Type B pancreatic cell (in vitro differentiated cells): ENCODE measurements at places on chromosomes 5 and 9.

DNA sequence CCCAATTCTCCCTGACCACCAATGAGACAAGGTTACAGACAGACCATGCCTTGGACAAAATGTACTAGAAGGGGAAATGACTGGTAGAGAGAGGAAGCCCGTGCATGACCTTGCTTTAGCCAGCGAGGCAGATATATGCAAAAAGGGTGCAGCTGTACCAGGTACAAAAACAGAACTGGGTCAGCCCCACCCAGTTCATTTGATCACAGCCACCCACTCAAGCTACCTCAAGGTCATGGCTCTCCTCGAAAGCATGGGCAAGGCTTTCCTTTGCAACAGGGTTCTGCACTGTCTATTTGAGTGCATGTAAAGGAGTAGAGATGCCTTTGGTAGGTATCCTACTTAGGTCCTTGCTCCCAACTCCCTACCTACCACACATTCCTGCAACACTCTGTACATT is 33.3 kb downstream of the TLE1 start:
- H3K4me1 ChIP-seq, result peaks cover 28% of the 10 kb centered on the region
- peaks cover 35% of the 10 kb centered on the region for H3K36me3 ChIP-seq
- peak overlapping the region; percentile 11 for H3K4me3 ChIP-seq
- H3K27ac ChIP-seq, result peak overlapping the region; percentile 24
- H3K27me3 ChIP-seq, result no peaks in the 10 kb centered on the region

GRCh38 chr5:72451741-72452505 is 55.3 kb downstream of the ZNF366 start:
- no peak for DNase-seq
- peaks cover 21% of the 10 kb centered on the region for H3K4me1 ChIP-seq
- H3K27me3 ChIP-seq, result no peaks in the 10 kb centered on the region
- H3K4me3 ChIP-seq, result peak overlapping the region; percentile 39
- no peaks in the 10 kb centered on the region for H3K36me3 ChIP-seq

DNA sequence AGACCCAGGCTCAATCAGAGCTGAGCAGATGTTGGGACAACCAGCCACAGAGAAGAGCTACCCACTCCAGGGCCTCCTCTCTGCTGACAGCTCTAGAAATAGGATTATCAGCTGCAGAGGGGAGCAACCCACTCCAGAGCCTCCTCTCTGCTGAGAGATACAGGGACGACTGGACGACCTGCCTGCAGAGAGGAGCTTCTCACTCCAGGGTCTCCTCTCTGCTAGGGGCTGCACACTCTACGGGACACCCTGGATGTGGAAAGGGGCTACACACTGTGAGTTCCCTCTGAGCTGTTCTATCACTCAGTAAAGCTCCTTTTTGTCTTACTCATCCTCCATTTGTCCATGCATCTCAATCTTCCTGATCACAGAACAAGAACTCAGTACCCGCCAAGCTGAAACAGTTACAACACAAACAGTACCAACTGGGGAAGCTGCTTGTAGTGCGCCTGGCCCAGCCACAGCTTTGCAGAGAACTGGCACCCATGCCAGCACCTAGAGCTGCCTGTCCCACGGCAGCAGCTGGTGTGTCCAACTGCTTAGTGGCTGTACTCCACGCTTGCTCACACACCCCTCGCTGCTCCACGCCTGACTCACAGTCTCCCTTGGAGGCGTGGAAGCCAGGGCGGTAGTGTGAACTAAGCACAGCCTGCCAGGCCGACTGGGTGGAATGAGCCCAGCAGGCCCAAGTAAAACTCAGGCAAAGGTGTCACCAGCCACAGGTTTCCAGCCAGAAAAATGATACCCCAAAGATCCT is 56.8 kb downstream of the PRELID2 start:
- DNase-seq, result no peak
- H3K4me1 ChIP-seq, result peaks cover 11% of the 10 kb centered on the region
- H3K27ac ChIP-seq, result no peak overlapping the region
- H3K36me3 ChIP-seq, result peaks cover 7% of the 10 kb centered on the region

- H3K4me3 ChIP-seq, result no peak overlapping the region
- no peak overlapping the region for H3K27ac ChIP-seq
- peaks cover 7% of the 10 kb centered on the region for H3K27me3 ChIP-seq
- H3K4me1 ChIP-seq, result peaks cover 16% of the 10 kb centered on the region
- DNase-seq, result no peak
Observed at GRCh38 chr5:178399701-178400095, 167.1 kb upstream of the PHYKPL start.

DNA sequence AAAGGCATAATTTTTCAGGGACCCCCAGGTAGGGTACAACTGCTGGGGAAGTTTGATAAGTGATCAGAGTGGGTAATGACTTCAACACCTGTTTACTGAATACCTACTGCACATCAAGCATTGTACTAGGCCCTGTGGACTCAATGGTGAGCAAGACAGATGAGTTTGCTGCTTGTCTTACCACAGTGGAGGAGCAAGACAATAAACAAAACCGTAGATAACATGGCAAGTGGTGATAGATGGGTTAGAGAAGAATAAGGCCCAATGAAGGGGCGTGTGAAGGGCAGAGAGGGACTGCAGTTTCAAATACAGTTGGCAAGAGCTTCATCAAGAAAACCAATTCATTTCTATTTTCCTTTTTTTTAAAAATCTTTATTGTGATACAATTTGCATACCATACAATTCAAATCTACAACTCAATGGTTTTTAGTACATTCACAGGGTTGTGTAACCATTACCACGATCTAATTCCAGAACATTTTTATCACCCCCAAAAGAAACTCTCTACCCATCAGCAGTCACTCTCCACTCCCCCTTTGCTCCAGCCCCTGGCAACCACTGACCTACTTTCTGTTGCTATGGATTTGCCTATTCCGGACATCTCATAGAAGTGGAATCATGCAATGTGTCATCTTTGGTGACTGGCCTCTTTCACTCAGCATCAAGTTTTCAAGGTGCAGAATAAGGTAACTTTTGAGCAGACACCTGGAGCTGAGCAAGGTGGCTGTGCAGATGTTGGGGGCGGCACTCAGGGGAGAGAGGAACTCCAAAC is 31.9 kb upstream of the HAND1 start:
- peaks cover 56% of the 10 kb centered on the region for H3K27me3 ChIP-seq
- H3K36me3 ChIP-seq, result no peaks in the 10 kb centered on the region
- peaks cover 6% of the 10 kb centered on the region for H3K4me1 ChIP-seq
- DNase-seq, result no peak

DNA sequence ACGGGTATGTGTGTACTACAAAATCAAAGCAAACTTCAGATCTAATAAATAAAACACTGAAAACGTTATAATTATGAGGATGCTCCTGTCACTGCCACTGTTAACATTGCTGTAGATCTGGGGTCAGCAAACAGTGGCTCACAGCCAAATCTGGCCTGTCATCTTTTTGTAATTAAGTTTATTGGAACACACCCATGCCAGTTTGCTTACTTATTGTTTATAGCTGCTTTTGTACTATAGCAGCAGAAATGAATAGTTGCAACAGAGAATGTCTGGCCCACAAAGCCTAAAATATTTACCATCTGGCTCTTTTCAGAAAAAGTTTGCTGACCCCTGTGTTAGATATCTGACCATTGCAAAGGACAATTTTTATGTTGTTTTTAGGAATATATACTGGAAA is 32.1 kb downstream of the PRRC1 start:
- H3K4me1 ChIP-seq, result no peaks in the 10 kb centered on the region
- no peak overlapping the region for H3K27ac ChIP-seq
- no peaks in the 10 kb centered on the region for H3K27me3 ChIP-seq
- H3K36me3 ChIP-seq, result peaks cover 41% of the 10 kb centered on the region
- no peak overlapping the region for H3K4me3 ChIP-seq

DNA sequence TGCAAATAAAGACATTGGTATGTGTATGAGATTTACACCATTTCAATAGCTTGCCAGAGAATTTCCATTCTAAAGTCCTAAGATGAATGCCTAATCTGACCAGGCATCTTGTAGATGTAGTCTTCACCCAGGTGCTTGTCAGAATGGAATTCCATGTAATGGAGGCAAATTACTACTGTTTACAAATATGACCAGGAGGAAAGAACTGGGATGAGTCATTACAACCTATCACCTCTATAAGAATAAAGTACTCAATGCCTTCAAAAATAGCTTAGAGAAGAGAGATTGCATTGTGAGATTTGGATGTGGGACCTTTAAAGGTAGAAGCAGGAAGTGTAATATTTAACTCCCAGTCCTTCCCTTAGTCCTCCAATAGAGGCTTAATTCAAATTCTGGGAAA is 507.0 kb upstream of the PTGER4 start:
- H3K27ac ChIP-seq, result no peak overlapping the region
- H3K4me1 ChIP-seq, result no peaks in the 10 kb centered on the region
- no peak overlapping the region for H3K4me3 ChIP-seq
- H3K36me3 ChIP-seq, result no peaks in the 10 kb centered on the region
- no peak for DNase-seq
- H3K27me3 ChIP-seq, result no peaks in the 10 kb centered on the region

GRCh38 chr9:38355517-38356120 is 36.9 kb upstream of the ALDH1B1 start:
- H3K27ac ChIP-seq, result no peak overlapping the region
- H3K4me1 ChIP-seq, result peaks cover 13% of the 10 kb centered on the region
- no peak overlapping the region for H3K4me3 ChIP-seq
- DNase-seq, result no peak
- no peaks in the 10 kb centered on the region for H3K27me3 ChIP-seq

- H3K27me3 ChIP-seq, result no peaks in the 10 kb centered on the region
- peaks cover 11% of the 10 kb centered on the region for H3K36me3 ChIP-seq
- peak overlapping the region; percentile 57 for H3K27ac ChIP-seq
- no peak for DNase-seq
- H3K4me1 ChIP-seq, result peaks cover 7% of the 10 kb centered on the region
Observed at GRCh38 chr5:57221049-57221568, 47.2 kb downstream of the GPBP1 start.

- peaks cover 19% of the 10 kb centered on the region for H3K36me3 ChIP-seq
- no peaks in the 10 kb centered on the region for H3K27me3 ChIP-seq
- no peak overlapping the region for H3K4me3 ChIP-seq
- no peak for DNase-seq
Observed at GRCh38 chr5:34916518-34916917, 1.0 kb downstream of the BRIX1 start.

DNA sequence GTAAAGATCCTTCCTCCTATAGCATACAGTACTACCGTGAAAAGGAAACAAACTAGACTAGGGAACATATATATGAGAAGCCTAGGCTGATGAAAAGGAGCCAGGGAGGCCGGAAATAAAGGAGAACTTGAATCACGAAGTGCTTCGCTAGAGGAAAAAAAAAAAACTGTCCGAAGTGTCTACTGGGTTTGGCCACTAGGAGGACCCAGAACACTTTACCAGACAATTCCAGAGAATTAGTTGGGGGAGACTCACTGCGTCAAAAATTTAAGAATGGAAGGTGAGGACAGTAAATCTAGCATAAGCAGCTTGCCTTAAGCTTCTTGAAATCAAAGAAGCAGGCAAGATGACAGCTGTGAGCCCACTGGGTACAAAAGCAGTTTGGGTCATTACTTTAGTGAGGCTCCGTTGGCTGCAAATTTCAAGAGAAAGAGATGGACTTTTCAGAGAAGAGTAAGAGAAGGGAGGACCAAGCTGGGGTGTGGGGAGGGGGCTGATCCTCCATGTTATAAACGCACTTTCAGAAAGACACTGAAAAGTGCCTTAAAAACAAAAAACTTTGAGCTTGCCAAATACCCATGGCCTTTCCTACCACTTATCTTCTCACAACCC is 47.4 kb downstream of the P4HA2 start:
- no peaks in the 10 kb centered on the region for H3K36me3 ChIP-seq
- H3K4me1 ChIP-seq, result peaks cover 6% of the 10 kb centered on the region
- no peak overlapping the region for H3K4me3 ChIP-seq
- no peaks in the 10 kb centered on the region for H3K27me3 ChIP-seq
- H3K27ac ChIP-seq, result no peak overlapping the region

DNA sequence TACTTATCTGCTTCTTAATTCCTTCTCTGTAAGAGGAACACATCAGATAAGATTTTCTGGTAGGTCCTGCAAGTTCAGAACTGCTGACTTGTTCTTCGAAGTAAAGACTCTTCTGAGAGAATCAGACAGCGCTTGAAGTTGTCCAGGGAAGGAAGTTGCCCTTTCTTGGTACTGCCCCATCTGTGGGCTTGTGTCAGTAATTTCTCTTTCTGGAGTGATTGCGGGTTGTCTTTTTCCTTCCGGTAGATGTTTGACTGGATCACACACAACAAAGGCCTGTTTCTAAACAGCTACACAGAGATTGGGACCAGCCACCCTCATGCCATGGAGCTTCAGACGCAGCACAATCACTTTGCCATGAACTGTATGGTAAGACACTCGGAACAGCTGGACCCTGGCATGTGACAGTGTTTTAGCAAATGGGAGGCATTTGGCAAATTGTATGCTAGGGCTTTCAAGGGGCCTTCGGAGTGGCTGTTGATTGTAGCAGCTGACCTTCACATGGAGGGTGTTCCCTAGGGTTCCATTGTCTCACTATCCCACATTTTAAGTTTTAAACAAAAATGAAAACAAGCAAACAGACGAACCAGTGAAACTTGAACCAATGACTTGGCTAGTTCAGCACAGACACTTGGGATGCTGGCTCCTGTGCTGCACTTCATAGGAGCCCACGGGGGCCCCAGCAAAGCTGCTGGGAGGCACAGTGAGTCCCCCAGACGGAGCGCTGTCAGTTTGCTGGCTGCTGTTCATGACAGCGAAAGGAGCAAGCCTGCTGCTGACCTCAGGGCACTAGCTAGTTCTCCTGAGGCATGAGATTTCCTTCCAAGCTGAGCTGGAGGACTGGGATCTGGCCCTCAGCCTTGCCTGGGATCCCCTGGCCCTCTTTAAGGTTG is 149.9 kb downstream of the TRIO start:
- peaks cover 30% of the 10 kb centered on the region for H3K36me3 ChIP-seq
- no peaks in the 10 kb centered on the region for H3K27me3 ChIP-seq
- H3K4me1 ChIP-seq, result peaks cover 8% of the 10 kb centered on the region
- H3K4me3 ChIP-seq, result no peak overlapping the region

GRCh38 chr5:151208481-151208914 is 15.4 kb downstream of the CCDC69 start:
- no peaks in the 10 kb centered on the region for H3K27me3 ChIP-seq
- H3K36me3 ChIP-seq, result peaks cover 3% of the 10 kb centered on the region
- peak; percentile 62 for DNase-seq

GRCh38 chr5:142737179-142737578 is 33.0 kb upstream of the ARHGAP26 start:
- peaks cover 13% of the 10 kb centered on the region for H3K4me1 ChIP-seq
- no peak overlapping the region for H3K4me3 ChIP-seq
- H3K27me3 ChIP-seq, result peaks cover 14% of the 10 kb centered on the region
- H3K27ac ChIP-seq, result no peak overlapping the region

GRCh38 chr5:107275333-107275732 is 395.4 kb downstream of the EFNA5 start:
- no peak for DNase-seq
- H3K27me3 ChIP-seq, result peaks cover 5% of the 10 kb centered on the region

DNA sequence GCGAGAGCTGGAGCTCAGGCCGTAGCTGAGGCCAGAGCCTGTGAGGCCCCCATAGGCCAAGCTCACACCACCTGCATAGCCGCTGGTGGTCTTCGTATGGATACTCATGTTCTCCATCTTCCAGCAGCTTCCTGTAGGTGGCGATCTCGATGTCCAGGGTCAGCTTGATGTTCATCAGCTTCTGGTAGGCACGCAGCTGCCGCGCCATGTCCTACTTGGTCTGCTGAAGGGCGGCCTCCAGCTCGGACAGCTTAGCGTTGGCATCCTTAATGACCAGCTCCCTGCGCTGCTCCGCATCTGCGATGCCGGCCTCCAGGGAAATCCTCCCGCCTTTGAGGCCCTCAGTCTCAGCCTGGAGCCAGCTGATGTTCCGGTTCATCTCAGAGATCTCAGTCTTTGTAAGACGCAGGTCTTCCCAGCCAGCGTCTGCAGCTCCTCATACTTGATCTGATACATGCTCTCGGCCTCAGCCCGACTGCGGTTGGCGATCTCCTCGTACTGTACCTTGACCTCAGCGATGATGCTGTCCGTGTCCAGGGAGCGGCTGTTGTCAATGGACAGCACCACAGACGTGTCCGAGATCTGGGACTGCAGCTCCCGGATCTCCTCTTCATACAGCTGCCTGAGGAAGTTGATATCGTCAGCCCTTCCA is 172.1 kb downstream of the PPP2R2B start:
- peaks cover 17% of the 10 kb centered on the region for H3K27me3 ChIP-seq
- no peak overlapping the region for H3K27ac ChIP-seq
- H3K4me1 ChIP-seq, result peaks cover 30% of the 10 kb centered on the region
- peaks cover 6% of the 10 kb centered on the region for H3K36me3 ChIP-seq
